ENCODE measurements at places on chromosomes 1 and 21. TPM values are rescaled to one million over a fixed set of nuclear protein-coding genes. Genes with fewer than 3 reads are reported as not detected.

MRPL39 gene
- 40.7 TPM for total RNA-seq

CERS2 gene
- 76.0 TPM for total RNA-seq

KIF14 gene
- 0.05 TPM for total RNA-seq

CCDC181 gene
- total RNA-seq, result 1.2 TPM

ANGPTL1 gene
- 15.1 TPM for total RNA-seq
